Stimulated activated CD4-positive, alpha-beta T cell treated with anti-CD3 and anti-CD28 coated beads, Interleukin-4, amount 100 ng/mL, for 24 hours (primary cell): ENCODE measurements at places on chromosomes 12 and 14.

- DNase-seq, result no peak
Observed at GRCh38 chr14:68399971-68400370, 392.9 kb downstream of the ZFP36L1 start.

DNA sequence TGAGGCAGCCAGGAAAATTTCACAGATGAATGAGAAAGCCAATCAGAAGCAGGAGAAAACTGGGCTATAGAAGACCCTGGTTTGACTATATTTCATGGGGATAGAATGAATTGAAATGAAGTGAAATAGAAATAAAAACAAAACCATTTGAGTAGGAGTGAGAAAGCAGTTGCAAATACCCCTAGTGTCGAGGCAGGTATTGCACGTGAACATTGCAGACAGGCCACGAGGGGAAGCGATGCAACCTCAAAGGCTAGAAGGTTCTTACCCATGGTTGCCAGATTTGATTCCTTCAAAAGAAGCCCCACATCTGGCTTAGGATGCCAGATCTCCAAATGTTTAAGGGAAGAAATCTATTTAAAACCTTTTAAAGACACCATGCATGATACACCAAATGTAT, 648.9 kb downstream of the VRK1 start:
- peak; percentile 22 for DNase-seq

DNA sequence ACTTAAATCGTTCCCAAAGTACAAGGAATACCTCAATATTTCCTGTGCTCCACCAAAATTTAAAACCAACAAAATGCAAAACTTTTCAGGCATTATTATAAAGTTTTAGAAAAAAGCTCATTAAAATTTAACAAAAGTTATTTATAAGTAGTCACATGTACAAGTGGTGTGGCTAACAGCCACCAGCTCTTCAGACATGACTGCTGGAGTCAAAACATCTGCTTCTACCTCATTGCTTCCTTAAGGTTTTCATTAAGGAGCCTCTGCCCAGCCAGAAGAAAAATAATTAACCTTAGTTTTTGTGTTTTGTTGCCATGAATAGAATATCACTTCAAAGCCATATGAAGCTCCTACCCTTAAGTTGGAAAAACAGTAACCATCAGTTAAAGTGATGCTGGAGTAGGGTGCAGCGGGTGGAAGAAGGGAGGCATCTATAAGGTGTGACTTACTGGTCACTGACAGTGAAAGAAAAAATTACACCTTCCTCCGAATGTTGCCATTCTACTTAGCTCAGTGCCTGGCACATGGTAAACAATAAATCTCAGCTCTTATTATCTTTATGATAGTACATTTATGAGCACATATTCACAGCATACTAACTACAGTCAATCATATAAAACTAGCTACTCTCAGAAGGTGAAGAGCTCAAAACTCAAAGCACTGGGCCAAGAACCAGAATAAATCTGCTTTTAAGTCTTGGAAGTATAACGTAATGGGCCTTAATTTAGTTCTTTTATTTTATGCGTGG, 57.7 kb downstream of the GALC start:
- DNase-seq, result no peak

DNA sequence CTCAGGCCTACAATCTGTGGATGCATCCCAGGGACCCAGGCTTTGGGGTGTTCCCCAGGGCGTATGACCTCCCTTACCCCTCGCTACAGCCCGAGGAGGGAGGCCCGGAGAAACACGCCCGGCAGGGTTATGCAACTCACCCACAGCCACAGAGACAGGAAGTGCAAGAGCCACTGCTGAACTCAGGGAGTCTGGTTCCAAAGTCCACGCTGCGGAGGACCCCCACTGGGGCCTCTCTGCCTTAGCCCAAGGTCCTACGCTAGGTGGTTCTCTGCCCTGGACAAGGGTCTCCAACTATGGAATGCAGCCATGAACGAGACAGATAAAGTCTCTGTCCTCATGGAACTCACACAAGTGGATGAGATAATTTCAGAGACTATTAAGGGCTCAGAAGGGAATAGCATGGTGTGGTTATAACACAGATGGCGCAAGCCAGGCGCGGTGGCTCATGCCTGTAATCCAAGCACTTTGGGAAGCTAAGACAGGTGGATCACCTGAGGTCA, 11.3 kb downstream of the SCARB1 start:
- DNase-seq, result no peak

DNA sequence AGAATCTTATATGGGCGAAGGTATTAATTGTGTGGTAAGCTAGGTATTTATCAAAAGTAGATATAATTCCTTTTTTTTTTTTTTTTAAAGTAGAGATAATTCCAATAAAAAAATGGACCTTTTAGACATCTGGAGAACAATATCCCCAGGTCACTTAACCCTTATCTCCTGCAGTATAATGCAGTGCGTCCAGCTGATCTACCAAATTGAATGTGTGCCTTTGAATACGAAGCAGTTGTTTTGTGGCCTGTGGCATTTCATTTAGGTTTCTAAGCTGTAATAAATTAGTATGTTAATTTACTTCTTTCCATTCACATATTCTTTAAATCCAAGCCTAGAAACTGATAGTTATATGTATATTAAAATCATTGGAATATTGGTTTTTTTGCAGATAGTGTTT, 3.1 kb downstream of the FUT8 start:
- no peak for DNase-seq

DNA sequence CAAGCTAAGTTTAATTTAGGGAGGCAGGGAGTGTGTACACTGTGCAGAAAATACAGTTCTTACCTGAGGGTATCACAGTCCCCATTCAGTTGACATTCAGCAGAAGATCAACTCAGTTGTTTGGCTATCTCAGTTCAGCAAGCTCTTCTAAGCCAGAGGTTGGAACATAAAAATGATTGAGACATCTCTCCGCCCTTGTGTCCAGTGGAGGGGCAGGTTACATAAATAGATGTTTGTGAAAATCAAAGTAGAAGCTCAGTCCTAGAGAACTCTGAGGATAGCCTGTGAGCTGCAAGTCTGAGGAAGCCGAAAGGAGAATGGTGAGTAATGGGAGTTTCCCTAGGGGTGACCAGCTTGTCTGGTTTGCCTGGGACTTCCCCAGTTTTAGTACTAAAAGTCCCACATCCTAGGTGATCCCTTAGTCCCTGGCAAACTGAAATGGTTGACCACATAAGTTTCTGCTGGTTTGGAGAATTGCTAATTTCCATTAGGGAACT, 251.4 kb upstream of the ATP2B1 start:
- DNase-seq, result peak; percentile 37

- no peak for DNase-seq
Observed at GRCh38 chr12:39341179-39341578, 101.7 kb downstream of the KIF21A start.

DNA sequence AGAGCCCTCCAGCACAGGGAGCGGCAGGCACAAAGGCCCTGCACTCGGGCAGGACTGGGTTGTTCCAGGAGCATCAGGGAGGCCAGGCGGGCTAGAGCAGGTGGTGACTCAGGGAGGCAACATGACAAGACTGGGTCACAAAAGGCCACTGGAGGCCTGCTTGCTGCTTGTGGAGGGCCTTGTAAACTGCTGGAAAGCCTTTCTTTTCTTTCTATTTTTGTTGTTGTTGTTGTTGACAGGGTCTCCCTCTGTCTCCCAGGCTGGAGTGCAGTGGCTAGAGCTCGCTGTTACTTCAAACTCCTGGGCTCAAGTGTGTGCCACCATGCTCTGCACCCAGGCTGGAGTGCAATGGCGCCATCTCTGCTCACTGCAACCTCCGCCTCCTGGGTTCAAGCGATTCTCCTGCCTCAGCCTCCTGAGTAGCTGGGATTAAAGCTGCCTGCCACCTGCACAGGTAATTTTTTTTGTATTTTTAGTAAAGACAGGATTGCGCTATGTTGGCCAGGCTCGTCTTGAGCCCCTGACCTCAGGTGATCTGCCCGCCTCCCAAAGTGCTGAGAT, 11.8 kb upstream of the RCOR1 start:
- DNase-seq, result no peak

- DNase-seq, result no peak
Observed at GRCh38 chr14:25406818-25407217, 356.9 kb upstream of the STXBP6 start.

GRCh38 chr12:85363382-85364190, 83.6 kb downstream of the ALX1 start:
- DNase-seq, result no peak

DNA sequence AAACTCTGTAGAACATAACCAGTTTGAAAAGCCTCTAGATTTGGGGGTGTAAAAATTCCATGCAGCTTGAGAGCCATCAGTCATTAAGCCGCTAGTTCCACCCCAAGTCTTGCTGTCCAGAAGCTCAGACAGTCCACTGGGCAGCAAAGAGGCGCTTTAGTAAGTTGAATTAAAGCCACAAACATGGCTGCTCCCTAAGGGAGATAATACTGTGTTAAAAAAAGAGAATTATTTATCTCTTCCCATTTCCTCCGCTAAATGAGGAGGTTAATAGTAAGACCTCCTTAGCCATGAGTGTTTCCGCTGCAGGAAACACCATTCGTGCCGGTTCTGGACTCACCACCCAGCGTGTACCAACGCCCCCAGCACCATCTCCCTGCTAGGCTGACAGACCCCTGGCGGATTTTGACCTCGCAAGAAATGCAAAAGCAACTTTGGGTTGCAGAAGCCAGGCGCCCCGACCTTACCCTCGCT, 536 bp downstream of the TM7SF3 start:
- no peak for DNase-seq

GRCh38 chr14:25953532-25954139, 644.2 kb downstream of the NOVA1 start:
- no peak for DNase-seq

- no peak for DNase-seq
Observed at GRCh38 chr12:29591140-29592020, 93.9 kb upstream of the OVCH1 start.

GRCh38 chr12:85280165-85280983, at the start of gene ALX1:
Gene ALX1, plus strand, starts transcription at chr12:85280220. Its CDS starts 42 bp downstream, at chr12:85280262.
- DNase-seq, result no peak

DNA sequence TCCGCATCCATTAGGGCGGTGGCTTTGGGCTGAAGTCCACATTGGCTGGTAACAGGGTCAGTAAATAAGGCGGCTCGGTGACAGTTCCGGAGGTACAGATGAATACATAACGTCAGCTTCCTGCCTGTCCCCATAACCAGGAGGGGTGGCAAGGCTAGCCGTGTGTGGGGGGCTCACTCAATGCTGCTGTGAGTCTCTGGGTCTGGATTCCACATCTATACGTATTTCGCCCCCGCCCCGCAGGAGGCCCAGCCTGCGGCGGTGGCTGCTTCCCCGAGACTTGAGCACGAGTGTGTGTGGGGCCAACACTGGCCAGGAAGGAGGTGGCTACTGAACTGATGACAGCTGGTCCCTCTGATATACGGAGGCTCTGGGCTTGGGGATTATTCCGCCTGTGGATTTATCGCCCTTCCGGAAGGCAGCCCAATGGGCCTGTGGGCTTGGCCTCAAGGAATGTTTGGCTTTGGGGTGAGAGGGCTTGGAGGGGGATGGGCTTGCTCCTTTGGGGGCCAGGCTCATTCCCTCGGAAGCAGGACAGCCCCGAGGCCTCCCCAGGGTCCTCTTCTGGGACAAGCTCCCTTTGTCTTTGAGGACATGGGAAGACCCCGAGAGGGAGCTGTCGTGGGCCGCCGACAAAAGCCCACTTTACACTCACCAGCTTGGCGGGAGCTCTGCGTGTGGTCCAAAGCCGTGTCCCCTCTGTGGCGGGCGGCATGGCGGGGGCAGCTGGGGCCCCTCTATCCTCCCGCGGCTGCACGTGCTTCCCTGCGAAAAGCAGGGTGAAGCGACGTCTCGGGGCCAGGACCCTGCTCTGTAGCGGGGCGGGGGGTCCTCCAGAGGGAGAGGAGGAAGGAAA, 82.1 kb downstream of the KIF26A start:
- no peak for DNase-seq

DNA sequence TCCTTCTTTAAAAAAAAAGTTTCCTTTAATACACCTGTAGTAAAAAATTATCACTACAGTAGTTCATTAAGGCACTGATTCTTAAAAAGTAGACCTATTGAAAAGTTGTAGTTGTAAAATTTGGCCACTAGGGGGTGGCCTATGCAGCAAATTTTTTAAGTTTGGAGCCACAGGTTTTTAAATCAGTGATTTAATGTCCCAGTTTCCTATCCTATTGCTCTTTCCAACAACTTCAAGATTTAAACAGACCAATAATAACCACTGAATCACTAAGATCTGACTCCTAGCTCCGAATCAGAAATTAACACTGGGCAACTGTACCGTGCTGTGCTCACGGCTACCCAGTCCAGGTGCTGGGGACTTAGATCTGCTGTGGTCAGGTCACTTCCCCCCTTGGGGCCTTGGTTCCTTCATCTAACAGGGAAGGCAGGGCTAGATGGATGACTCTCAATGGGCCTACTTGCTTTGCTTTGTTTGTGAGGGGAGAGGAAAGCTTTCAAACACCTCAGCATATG, 279.3 kb downstream of the MED13L start:
- no peak for DNase-seq

DNA sequence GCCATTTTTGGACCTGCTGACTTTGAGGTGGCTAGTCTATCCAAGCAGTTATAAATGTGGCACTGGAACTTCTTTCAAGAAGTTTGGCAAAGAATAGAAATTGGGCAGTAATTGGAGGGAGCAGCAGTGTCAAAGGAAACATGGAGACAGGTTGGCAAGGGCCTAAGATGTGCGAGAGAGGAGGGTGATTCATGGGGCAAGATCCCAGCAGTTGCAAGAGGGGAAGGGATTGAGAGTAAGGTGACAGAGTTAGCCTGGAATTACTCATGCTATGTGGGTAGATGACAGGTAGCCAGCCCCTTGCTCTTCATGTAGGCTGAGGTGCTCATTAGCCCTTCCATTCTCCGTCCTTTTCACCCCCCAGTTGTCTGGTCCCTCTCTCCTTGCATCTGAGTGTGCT, 42.2 kb downstream of the FBXL14 start:
- no peak for DNase-seq

DNA sequence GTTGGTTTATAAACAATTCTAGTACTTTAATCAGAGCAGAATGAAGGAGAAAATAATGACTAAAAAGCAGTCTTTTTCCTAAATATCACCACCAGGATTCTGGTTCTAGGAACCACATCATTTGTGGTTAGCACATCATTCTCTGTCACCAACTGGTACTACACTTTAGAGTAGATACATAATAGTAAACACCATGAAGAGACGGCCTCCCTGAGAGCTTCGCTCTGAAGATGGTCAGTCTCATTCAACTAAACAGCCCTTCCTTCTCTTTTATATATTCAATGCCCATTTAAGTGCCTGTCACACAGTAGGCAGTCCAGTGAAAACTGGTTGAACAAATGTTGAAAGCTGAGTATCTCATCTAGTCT, 10.9 kb downstream of the SLC38A2 start:
- DNase-seq, result no peak

GRCh38 chr12:106717673-106718072, 56.8 kb upstream of the RIC8B start:
- no peak for DNase-seq

DNA sequence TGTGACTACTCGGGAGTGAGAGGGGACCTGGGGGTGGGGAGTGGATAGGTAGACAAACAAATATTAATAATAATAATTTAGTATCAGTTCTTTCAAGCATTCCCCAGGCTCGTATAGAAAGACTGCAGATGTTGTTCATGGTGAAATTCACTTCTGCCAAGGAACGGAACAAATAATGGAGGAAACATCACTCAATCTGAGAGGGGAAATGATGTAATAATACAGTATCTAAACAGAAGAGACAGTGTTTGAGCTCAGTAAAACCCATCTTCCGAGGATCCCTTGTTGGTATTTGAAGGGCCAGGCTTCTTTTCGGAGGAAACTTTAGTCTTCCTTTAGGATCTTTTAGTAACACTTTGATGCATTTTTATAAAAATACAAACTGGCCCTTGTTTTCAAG, 114.2 kb downstream of the KCNK10 start:
- no peak for DNase-seq
